Cardiac muscle cell (in vitro differentiated cells and primary cell): ENCODE measurements at places on chromosomes 1 and 21. TPM values are rescaled to one million over a fixed set of nuclear protein-coding genes. Genes with fewer than 3 reads are reported as not detected.

GRCh38 chr1:24737368-24738117 lies 7.7 kb upstream of the CLIC4 start:
- no peak for DNase-seq

DNA sequence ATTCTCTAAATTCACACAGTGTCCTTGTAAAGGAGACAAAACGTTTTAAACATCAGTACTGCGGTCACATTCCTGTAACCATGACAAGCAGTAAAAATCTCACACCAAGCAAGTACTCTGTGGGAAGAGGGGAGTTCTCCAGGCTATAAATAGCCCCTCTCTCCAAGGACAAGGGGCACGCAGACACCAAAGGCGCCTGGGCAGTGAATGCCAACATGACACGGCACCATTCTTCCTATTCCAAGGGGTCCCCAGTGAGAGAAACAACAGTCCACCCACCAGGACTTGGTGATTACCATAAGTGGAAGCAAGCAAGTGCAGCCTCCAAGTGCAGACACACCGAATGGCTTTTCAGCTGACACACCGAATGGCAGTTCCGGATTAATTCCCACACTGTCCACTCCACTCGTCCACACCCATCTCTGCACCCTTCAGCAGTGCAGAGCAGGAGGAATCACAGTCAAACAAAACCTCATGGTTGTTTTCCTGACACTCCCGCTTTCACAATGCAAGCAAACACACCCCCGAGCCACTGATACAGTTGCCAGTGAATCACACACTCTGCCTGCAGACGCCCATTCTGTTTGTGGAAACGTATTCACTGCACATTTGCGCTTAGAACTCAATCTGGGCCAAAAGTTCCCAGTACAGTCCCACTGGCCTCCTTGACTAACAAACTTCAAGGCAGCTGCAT lies 1.8 kb downstream of the PTTG1IP start:
- peak; percentile 94 for DNase-seq

- peak; percentile 65 for DNase-seq
These were observed 28.8 kb upstream of the FMO1 start for GRCh38 chr1:171219346-171220080.

- peak; percentile 36 for DNase-seq
These were observed 32.7 kb downstream of the XCL1 start for GRCh38 chr1:168608796-168609715.

GRCh38 chr1:222769181-222769580 lies 32.2 kb downstream of the FAM177B start:
- DNase-seq = no peak

GRCh38 chr1:32521165-32521564 lies 18.1 kb upstream of the ZBTB8A start:
- DNase-seq = no peak

DNA sequence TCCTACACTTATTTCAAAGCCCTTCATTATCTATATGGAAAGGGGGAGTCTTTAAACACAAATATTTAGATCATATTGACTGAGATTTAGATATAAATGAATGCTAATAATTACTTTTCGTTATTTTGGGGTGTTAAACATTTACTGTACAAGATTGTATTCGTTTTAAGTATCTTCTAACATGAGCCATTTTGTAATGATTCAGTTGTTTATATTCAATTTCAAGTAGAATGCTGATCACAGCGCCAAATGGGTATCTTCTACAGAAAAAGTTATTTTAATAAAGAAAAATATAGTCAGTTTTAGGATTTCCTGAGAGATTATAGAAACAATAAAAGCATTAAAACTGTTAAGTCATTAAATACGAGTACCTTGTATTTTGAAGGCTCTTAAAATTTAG lies 104.5 kb upstream of the HNRNPU start:
- no peak for DNase-seq

DNA sequence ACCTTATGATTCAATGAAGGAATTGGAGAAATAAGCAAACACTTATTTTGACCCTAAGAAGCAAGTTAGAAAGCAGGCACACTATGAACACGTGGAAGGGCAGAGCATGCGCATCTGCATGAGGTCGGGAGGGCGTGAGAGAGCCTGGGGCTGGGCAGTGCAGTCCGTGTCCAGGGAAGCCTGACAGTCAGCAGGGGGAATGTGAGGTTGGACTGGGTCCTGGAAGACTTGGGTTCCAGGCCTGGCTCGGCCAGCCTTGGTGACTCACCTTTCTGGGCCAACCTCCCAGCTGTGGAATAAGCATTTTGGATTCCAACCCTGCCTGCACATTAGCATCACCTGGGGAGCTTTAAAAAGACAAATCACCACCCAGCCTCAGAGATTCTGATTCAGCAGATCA lies 26.6 kb upstream of the LMX1A start:
- DNase-seq = peak; percentile 33

DNA sequence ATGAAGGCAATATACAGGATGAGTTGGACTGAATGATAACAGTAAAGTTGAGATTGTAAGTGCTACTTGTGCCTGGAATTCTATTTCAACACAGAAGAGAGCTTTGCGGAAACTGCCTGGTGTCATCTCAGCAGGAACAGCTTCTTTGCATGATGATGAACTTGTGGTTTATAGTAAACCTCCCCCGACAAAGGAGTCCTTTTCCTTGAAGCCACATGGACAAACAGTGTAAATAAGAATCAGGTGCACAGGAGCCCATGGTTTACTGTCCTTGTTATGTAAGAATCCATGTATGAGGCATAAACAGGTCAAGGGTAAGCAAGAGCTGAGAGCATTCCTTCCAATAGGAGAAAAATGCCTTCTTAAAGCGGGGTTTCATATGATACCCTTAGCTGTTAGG lies 66.2 kb downstream of the PCNX2 start:
- DNase-seq = no peak

- no peak for DNase-seq
These were observed 4.8 kb downstream of the ENO1 start for GRCh38 chr1:8873506-8874229.

DNA sequence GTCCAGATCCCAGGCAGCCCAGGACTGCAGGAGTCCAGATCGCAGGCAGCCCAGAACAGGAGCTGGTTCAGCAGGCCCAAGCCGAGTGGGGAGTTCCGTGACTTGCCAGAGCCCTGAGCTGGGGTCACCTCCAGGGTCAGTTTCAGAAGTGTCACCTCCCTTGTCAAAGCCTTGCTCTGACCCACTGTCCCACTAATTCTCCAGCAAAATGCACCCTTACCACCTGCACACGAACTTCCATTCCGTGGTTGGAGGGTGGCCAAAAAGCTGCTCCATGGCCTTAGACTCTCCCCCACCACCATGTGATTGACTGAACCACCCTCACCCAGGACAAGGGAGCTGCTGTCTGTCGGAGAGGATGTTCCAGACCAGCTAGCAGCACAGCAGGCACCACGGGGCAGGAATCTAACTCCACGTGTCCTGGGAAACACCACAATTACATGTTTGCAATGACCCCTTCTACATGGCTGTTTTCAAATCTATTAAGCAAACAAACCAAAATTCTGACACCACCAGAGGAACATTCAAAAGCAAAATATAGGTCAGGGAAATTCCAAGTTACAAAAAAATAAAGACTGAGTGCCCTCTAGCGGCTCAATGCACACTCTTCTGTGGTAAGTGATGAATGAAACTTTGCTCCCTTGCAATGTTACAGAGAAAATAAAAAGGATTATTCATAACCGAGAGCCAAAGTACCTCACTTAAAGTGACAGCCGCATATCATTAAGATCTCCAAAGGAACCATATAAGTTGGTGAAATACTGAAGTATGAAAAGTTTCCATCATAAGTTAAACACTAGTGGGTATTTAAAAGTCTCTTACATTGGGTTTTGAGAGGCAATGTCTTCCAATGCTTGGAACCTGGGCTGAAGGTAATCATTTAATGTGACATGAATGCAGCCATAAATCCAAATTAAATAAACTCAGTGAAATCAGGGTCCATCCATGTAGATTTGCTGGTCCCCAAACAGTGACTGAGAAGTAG lies 76.3 kb downstream of the NPHP4 start:
- DNase-seq = peak; percentile 64

- no peak for DNase-seq
These were observed 15.7 kb upstream of the HDAC1 start for GRCh38 chr1:32276032-32276782.

GRCh38 chr1:74753104-74753503 lies 20.2 kb downstream of the TYW3 start:
- no peak for DNase-seq

DNA sequence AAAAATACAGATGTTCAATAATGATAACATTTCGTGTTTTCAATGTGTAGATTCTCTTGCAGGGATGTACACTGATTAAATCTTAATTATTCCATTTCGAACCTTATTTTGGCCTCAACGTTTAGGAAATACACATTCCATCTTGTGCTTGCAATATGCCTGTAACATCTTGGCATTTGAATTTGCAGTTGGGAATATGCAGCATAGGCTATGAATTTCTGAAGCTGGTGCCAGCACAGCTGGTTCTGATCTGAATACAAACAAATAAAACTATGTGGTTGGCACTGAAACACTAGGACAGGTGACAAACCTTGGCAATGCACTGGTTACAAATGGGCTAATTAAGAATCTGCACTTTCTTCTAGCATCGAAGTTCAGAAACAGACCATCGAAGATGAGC lies 108.4 kb downstream of the ERG start:
- DNase-seq = no peak

GRCh38 chr1:98205291-98206017 lies 284.6 kb upstream of the DPYD start:
- DNase-seq = no peak

- peak; percentile 96 for DNase-seq
These were observed 26.2 kb upstream of the A3GALT2 start for GRCh38 chr1:33346927-33347649.

DNA sequence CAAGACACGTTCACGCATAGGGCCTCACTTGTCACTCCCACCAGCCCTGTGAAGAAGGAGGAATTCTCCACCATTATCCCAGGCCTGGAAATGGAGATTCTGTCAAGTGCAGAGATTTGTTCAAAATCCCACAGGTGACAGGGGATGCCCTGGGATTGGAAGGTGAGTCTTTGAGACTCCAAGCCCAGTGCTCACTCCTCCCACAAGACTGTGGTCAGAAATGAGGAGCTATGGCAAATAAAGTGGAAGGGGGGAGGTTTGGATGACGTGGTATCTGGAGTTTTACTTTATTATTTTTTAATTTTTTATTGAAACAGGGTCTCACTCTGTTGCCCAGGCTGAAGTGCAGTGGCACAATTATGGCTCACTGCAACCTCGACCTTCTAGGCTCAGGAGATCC lies 12.8 kb upstream of the FOXO6 start:
- no peak for DNase-seq

- no peak for DNase-seq
These were observed 34.7 kb downstream of the WASF2 start for GRCh38 chr1:27455139-27455811.

GRCh38 chr1:52139817-52140540 lies 1.9 kb upstream of the ZFYVE9 start:
- DNase-seq = peak; percentile 92

MYBPH gene
- total RNA-seq = 0.53 and 1.4 TPM in 2 replicates

UBE2U gene
- total RNA-seq = 0.11 TPM in 1 of 2 replicates, not detected in the other

FAM167B gene
- 1.4 and 2.1 TPM in 2 replicates for total RNA-seq

KCNE2 gene
- total RNA-seq = 1.7 TPM in 1 of 2 replicates, not detected in the other

BRINP2 gene
- 8.9 and 20.6 TPM in 2 replicates for total RNA-seq

FBXO28 gene
- total RNA-seq = 17.8 and 21.9 TPM in 2 replicates

SPATA21 gene
- total RNA-seq = 0.18 TPM in 1 of 2 replicates, not detected in the other

GPR137B gene
- 3.0 and 4.8 TPM in 2 replicates for total RNA-seq

CAMK2N1 gene
- 0.30 and 0.60 TPM in 2 replicates for total RNA-seq
